ENCODE measurements at places on chromosomes 12 and 14. TPM values are rescaled to one million over a fixed set of nuclear protein-coding genes. Genes with fewer than 3 reads are reported as not detected.

GNB3 gene
- total RNA-seq, result 0.44 TPM

LMO3 gene
- total RNA-seq, result not detected

NID2 gene
- total RNA-seq, result 23.5 TPM

HNF1A gene
- not detected for total RNA-seq

CIROP gene
- total RNA-seq, result not detected

AQP6 gene
- not detected for total RNA-seq

OR5AU1 gene
- total RNA-seq, result not detected

SERPINA4 gene
- total RNA-seq, result not detected

TAPBPL gene
- 17.4 TPM for total RNA-seq

KRT85 gene
- total RNA-seq, result not detected

KRT3 gene
- not detected for total RNA-seq

HOXC12 gene
- total RNA-seq, result not detected

RD3L gene
- total RNA-seq, result not detected

RHEBL1 gene
- 1.4 TPM for total RNA-seq

SYNDIG1L gene
- not detected for total RNA-seq

PLEKHG7 gene
- not detected for total RNA-seq

RNASE1 gene
- total RNA-seq, result 99.4 TPM

CLSTN3 gene
- 13.1 TPM for total RNA-seq

ZNF891 gene
- total RNA-seq, result 0.32 TPM

COX8C gene
- not detected for total RNA-seq

All from bladder microvascular endothelial cell (primary cell).